ENCODE measurements at places on chromosomes 3 and 15.

- DNase-seq = no peak
Measured at GRCh38 chr15:75174729-75175128, 27.0 kb upstream of the C15orf39 start.

DNA sequence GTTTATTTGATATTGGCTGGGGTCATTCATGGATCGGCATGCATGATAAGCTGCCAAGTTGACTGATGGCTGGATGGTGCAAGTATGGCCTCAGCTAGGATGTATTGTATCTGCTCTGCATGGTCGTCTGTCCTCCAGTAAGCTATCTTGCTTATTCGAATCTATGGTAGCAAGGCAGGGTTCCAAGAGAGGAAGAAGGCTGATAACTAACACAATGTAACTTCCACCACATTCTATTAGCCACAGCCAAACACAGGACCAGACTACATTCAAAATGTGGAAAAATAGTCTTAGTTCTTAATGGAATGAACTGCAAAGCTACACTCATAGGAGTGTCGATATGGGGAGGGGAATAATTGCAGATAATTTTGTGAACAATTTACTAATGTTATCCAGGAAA, 175.2 kb downstream of the ARPP21 start:
- no peak for DNase-seq

GRCh38 chr3:57803647-57804081, 47.6 kb downstream of the SLMAP start:
- DNase-seq = no peak

DNA sequence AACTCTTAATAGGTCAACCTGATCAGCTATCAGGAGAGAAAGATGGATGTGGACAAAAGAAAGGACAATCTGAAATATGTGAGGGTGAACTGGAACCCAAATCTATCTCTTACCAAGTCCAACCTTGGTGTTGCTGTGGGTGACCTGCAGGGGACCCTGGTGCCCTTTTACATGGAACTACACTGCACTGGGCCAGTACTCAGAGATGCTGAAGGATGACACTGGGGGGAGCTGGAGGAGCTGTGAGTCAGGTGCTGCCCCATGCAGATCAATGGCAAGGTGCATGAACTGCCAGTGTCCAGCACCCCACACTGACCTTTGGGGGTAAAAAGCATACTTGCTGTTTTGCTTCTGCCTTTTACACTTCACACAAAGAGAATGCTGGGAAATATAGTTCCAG, 55.6 kb upstream of the TBC1D5 start:
- DNase-seq = no peak

DNA sequence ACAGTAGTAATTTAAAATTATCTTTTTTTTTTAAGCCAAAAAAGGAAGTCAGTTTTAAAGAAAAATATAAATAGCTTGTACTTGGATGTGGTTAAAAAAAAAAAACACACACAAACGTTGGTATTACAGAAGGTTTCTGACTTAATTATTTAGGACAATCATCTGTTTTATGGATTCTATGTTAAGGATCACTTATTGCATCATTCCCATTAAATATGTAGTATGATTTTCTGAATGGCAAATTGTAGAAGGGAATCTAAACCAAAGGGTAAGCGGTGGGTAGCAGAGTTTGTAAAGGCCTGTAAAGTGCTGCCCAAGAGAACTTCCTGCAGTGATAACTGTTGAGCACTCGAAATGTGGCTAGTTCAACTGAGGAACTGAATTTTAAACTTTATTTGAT, 8.0 kb downstream of the SENP2 start:
- DNase-seq = no peak

DNA sequence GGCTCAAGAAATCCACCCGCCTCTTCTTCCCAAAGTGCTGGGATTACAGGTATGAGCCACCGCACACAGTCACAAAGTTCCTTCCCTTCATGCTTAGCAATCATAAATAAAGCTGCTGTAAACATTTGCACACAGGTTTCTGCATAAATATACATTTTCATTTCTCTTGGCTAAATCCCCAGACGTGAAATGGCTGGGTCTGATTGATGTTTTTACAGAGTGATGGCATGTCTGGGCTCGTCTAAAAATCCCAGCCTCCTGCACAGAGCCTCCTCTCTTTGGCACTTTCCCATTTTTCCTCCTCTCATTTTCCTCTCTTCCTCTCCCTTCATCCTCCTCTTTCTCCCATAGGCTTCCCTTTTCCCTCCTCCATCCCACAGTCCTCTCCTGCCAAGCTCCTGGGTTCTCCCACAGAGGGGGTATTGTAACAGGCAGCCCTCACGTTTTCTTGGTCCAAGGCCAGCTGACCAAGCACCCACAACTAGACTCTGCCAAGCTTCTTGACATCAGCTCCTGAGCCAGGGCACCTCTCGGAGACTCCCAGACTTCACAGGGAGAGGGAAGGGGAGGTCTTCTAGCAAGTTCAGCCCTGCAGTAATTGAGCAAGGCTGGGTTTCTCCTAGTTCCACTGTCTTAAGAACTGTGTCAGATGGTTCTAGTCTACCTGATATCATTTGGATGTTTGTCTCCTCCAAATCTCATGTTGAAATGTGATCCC, 10.5 kb upstream of the PLA2G4E start:
- DNase-seq = no peak

- no peak for DNase-seq
Measured at GRCh38 chr3:9102240-9102981, 139.1 kb upstream of the RAD18 start.

- no peak for DNase-seq
Measured at GRCh38 chr15:42750306-42750705, 13.4 kb upstream of the CDAN1 start.

DNA sequence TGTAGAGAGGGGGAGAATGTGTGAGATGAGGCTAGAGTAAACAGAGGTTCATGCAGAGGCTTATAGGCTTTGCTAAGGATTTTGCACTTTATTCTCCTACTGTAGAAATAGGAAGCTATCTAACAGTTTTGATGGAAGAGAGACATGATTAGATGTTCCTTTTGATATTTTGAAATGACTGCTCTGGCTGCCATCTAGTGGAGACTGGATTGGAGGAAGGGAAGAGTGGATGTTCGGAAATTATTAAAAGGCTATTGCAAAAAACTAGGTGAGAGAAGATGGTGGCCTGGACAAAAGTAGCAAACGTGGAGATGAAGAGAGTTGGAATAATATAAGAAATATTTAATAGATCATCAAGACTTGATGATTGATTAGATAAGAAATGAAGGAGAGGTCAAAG, 42.2 kb downstream of the SYN2 start:
- DNase-seq = no peak

- no peak for DNase-seq
Measured at GRCh38 chr3:165641569-165642310, 195.5 kb downstream of the BCHE start.

DNA sequence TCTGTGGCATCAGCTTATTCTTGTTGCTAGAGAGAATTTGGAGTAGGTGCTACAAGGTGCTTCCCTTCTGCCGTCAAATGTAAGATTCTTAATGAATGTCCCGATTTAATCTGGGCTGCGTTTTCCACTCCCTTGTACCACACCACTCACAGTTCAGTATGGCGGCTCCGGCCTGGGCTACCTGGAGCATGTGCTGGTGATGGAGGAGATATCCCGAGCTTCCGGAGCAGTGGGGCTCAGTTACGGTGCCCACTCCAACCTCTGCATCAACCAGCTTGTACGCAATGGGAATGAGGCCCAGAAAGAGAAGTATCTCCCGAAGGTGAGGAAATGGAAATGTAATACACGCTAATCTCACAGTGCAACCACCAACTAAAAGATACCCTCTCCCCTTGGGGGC, 4.9 kb downstream of the IVD start:
- no peak for DNase-seq

GRCh38 chr15:74327756-74328155, 39.7 kb downstream of the CYP11A1 start:
- no peak for DNase-seq

- no peak for DNase-seq
Measured at GRCh38 chr3:30289766-30290165, 316.6 kb upstream of the TGFBR2 start.

DNA sequence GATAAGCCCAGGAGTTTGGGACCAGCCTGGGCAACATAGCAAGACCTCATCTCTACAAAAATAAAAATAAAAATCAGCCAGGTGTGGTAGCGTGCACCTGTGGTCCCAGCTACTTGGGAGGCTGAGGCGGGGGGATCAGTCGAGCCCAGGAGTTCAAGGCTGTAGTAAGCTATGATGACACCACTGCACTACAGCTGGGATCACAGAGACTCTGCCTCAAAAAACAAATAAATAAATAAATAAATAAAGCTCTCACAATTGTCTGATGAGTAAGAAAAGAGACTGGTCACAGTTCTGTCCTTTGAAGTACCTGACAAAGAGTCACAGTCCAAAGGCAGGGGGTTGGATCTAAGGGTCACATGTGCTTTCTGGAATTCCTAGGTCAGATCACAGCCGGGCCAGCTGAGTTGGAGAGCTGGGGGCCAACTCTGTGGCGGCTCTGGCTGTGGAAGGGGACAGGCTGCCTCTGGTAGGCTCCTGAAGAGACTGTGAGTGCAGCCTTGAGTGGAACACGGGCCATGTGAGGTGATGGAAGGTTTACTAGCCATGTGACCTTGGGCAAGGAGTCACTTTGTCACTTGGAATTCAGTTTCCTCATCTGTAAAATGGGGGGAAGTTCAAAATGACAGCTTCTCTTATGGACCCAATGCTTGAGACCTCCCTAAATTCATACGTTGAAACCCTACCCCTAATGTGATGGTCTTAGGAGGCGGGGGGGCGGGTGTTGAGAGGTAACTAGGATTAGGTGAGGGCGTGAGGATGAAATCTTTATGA, 47.2 kb downstream of the WHAMM start:
- peak; percentile 56 for DNase-seq

GRCh38 chr3:12483410-12483809, 870 bp upstream of the TSEN2 start:
- no peak for DNase-seq

DNA sequence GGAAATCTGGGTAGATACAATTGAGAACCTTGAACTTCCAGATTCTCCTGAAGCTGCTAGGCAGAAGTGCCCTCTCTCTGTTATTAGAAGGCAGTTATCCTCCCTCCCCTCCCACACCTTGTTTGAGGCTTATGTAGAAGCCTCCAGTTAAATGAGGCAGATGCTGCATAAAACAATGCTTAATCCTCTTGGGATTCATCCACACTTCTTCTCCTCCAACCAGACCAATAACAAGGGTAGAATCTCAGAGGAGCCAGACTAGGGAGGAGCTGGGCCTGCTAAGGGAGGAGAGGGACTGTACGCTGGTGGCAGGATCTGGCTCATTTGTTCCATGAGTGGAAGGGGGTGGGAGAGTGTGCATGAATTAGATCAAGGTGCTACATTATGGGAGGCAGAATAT, 88.3 kb upstream of the PRR23C start:
- DNase-seq = no peak
